ENCODE measurements at places on chromosomes 5 and 9.

DNA sequence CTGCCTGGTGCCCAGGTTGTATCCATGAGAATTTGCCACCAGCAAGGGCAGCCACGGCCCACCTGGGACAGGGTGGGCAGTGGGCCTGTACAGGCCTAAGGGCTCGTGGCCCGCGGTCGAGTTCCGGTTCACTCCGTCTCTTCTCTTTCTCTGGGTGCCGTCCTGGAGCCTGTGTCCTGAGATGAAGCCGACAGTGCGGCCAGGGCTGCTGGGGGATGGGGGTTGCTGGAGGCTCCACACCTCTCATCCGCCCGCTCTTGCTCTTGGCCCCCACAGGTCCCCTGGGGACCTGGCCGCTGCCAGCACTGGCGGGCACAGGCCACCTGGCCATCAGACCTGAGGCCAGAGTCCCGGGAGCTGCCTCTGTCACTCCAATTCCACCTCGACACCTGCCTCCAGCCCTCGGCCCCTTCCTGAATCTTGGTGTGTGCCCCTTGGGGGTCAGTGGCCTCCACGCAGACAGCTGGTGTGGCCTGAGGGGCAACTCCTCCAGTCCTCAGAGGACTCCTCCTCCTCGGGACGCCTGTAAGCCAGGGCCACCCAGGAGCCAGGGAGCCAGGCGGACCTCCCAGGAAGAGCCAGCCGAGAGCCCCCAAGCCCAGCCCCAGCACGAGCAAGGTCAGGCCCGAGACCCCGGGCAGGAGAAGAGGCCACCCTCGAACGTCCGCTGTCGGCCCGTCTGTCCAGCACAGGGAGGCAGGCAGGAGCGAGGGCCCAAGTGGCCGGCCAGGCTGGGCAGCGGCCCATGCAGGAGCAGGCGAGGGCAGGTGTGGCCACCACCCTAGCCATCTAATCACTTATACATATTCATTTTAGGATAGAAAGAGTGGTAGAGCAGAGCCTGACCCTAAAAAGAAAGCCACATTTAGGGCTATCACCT is 5.2 kb downstream of the LRRC26 start:
- DNase-seq = no peak

DNA sequence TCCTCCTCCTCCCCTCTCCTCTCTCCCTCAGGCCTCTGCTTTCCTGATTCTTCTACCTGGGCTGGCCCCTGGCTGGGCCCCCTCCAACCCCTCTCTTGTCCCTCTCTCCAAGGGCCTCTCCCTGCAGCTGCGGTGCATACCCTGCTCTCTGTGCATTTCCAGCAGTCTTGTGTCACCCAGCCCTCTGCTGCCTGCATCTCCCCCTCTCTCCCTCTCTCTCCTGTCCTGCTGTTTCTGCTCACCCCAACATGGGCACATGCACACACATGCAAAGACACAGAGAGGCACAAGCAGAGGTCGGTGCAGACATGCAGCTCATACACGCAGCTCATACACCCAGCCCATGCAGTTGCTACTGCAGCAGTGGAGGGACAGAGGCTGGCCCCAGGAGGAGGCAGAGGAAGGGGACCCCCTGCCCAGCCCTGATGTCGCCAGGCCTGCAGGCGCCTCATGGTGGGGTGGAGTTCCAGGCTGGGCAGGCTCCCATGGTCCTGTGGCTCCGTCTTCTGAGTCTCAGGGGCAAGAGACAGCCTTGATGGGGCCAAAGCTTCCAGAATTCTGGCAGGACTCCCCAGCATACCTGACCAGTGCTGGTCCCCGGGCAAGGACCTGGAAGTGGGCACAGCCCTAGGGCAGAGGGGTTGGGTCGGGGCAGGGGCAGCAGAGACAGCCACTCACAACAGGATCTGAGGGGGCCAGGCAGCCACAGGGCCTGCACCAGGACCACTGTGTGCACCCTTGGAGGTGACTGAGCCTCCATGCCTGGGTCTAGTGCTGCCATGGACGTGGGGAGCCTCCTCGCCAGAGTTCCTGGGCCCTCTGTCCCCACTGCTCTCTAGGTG is 216.9 kb downstream of the C9orf50 start:
- DNase-seq = no peak

DNA sequence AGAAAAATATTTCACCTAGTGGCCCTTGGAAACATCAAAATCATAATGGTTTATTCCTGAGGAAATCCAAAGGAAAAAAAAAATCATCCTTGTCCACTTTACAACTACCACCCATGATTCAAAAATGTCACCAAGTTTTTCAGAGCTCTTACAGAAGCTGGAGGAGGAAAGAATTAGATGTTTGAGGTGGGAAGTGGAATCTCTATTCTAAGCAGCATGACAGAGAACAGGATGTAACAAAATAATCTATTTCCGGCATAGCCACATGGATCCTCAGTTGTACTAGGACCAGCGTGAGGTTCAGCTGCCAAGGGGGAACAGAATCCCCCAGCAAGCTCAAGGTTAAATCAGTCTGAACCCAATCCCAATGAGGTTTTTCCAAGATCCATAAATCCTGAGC is 40.2 kb downstream of the FBXW11 start:
- no peak for DNase-seq

DNA sequence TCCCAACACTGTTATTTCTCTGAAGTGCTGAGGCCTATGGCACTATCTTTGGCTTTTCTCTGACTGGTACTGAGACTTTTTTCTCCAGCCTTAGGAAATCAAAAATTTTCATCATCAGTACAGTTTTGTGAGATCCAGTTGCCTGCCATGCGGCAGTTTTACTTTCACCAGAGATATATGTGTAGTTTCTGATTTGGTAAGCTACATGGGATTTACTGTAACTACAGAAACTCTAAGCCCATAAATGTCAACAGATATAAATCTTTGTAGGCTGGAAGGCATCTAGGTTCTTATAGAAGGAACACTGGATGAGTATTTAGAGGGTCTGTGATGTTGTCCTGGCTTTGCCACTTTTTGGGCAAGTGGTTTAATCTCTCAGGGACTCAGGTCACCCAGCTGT is 69.0 kb downstream of the DOCK2 start:
- no peak for DNase-seq

DNA sequence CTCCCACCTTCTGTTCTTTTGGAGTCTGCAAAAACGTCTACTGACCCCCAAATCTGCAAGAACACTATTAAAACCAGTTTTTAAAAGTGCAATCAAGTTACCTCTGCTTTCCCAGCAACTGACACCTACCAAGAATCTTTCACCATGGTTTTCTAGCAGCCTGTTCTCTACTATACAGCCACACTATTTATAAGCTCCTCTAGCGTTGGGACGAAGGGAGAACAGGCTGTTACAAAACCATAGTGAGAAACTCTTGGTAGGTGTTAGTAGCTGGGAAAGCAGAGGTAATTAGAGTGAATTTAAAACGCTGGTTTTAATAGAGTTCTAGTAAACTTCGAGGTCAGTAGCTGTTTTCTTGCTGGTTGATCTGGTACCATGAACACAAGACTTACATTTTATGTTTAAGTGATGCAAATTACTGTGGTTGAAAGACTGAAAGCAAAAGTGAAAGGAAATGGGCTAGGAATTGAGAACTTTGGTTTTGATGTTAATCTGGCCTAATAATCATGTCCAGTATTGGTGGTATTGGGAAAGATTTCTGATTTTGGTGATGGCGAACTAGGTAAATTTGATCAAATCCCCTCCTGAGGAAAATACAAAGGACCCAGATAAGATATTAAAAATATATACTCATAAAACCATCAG is 5.3 kb downstream of the MROH2B start:
- no peak for DNase-seq

- no peak for DNase-seq
These were observed 2.4 kb downstream of the GIN1 start for GRCh38 chr5:103117471-103117991.

All from activated T-cell treated with anti-CD3 and anti-CD28 coated beads, Interleukin-2, amount 50 U/mL, for 48 hours (primary cell).